ENCODE measurements at places on chromosomes 1 and 21. TPM values are rescaled to one million over a fixed set of nuclear protein-coding genes. Genes with fewer than 3 reads are reported as not detected.

GRCh38 chr1:74729741-74730478 lies 2.9 kb downstream of the CRYZ start:
- H3K27me3 ChIP-seq = no peaks in the 10 kb centered on the region
- H3K4me1 ChIP-seq = peaks cover 28% of the 10 kb centered on the region
- no peak for DNase-seq
- H3K4me3 ChIP-seq = no peak overlapping the region
- H3K36me3 ChIP-seq = peaks cover 30% of the 10 kb centered on the region
- peak overlapping the region; percentile 74 for H3K27ac ChIP-seq

DNA sequence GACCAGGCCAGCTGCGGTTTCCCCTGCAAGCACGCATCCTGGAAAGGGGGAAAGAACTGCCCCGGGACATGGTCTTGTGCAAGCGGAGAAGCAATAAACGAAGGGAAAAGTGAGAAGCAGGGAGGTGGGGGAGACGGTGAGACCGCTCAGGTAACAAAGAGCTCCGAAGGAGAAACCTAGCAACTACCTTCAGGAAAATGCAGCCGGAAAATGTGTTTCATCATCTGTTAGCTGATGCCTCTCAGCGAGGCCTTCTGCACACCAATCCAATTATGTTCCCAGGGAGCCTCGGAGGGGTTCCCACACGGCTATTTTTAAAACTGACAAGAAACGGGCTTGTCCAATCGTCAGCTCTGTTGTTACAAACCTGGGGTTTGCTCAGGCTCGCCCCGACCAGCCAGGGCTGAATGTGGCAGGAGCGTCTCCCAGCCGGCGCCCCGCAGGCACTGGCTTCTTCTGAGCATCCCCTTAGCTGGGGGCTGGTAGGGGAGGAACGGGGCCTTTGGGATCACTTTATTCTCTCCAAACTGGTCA lies 3.4 kb downstream of the RIPK4 start:
- peak overlapping the region; percentile 88 for H3K27ac ChIP-seq
- DNase-seq = no peak
- H3K4me3 ChIP-seq = peak overlapping the region; percentile 55

GRCh38 chr21:32181457-32181856 lies 97.4 kb downstream of the MIS18A start:
- peaks cover 4% of the 10 kb centered on the region for H3K4me1 ChIP-seq
- no peak overlapping the region for H3K27ac ChIP-seq
- H3K27me3 ChIP-seq = peaks cover 34% of the 10 kb centered on the region
- DNase-seq = no peak
- H3K36me3 ChIP-seq = no peaks in the 10 kb centered on the region

GRCh38 chr1:197321811-197322210 lies 53.8 kb downstream of the CRB1 start:
- no peak for DNase-seq
- H3K27me3 ChIP-seq = no peaks in the 10 kb centered on the region
- no peak overlapping the region for H3K27ac ChIP-seq
- peaks cover 4% of the 10 kb centered on the region for H3K4me1 ChIP-seq
- H3K36me3 ChIP-seq = no peaks in the 10 kb centered on the region

DNA sequence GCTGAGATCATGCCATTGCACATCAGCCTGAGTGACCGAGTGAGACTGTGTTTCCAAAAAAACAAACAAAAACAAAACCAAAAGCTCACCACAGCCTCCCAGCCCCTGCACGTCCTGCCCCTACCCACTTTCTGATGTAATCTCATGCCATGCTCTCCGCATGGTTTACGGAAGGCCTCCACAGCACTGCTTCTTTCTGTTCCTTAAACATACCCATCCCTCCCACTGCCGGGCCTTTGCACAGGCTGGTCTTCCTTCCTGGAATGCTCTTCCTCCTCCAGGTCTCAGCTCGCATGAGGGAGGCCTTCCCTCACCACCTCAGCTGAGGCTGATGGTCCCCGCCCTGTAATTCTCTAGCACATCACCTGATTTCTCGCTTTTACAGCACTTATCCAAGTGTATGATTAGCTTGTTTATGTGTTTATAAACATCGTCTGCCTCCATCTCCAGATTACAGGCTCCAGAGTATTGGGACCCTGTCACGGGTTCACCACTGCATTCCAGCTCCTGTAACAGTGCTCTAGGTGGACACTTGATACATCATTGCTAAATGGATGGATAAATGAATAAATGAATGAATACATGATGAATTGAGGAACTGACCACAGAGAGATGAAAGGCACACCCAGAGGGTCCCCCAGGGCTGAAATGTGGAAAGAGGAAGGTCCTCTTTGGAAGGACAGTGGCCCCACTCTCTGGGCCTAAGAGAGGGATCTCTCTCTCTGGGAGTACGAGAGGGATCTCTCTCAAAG lies 22.1 kb downstream of the TCEA3 start:
- no peak overlapping the region for H3K4me3 ChIP-seq
- H3K36me3 ChIP-seq = no peaks in the 10 kb centered on the region
- peaks cover 20% of the 10 kb centered on the region for H3K4me1 ChIP-seq
- peak overlapping the region; percentile 68 for H3K27ac ChIP-seq
- no peak for DNase-seq

DNA sequence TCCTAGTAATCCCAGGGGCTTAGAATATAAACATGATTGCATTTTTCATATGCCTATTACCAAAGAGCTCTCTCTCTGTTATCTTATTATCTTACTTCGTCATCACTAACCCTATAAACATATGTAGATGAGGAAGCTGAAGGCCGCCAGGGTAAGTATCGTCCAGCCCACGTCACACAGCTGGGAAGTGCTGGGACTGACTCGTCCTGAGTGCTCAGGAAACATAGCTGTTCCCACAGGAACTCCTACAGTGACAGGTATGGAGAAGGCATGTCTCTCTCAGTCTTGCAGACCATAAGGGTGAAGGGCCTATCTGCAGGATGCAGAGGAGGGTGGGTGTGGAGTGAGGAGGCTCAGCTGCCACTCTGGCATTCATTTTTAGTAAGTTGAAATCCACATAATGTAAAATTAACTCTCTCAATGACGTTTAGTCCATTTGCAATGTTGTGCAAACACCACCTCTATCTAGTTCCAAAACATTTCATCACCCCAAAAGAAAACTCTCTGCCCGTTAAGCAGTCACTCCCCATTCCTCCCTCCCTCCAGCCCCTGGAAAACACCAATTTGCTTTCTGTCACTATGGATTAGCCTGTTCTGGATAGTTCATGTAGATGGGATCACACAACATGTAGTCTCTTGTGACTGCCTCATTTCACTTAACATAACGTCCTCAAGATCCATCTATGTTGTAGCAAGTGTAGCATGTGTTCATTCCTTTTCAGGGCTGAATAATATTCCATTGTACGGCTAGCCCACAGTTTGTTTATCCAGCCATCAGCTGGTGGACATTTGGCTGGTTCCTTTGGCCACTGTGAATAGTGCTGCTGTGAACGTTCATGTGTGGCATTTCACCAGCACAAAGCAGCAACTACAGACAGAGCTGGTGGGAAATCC lies 68.3 kb downstream of the TCP10L start:
- no peak overlapping the region for H3K27ac ChIP-seq
- no peak overlapping the region for H3K4me3 ChIP-seq
- H3K4me1 ChIP-seq = peaks cover 7% of the 10 kb centered on the region
- no peaks in the 10 kb centered on the region for H3K27me3 ChIP-seq
- no peaks in the 10 kb centered on the region for H3K36me3 ChIP-seq

DNA sequence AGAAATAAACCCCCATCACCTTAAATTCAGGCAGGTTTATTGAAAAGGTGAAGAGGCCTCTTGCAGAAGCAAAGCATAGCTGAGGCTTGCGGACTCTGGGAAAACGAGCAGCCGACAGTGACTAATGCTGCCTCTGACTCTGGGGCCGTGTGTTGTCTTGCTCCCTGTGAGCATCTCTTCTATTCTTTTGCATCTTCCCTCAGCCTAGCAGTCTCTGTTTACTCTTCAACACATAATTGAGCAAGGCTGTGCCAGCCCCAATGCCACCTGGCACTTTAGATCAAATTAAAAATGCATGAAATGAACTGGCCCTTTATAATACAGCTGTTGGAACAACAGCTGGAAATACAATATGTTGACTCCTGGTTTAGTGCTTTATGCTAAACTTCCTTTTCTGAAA lies 18.4 kb upstream of the REG4 start:
- peaks cover 19% of the 10 kb centered on the region for H3K4me1 ChIP-seq
- peak overlapping the region; percentile 70 for H3K27ac ChIP-seq
- H3K4me3 ChIP-seq = no peak overlapping the region
- no peaks in the 10 kb centered on the region for H3K36me3 ChIP-seq
- no peak for DNase-seq

DNA sequence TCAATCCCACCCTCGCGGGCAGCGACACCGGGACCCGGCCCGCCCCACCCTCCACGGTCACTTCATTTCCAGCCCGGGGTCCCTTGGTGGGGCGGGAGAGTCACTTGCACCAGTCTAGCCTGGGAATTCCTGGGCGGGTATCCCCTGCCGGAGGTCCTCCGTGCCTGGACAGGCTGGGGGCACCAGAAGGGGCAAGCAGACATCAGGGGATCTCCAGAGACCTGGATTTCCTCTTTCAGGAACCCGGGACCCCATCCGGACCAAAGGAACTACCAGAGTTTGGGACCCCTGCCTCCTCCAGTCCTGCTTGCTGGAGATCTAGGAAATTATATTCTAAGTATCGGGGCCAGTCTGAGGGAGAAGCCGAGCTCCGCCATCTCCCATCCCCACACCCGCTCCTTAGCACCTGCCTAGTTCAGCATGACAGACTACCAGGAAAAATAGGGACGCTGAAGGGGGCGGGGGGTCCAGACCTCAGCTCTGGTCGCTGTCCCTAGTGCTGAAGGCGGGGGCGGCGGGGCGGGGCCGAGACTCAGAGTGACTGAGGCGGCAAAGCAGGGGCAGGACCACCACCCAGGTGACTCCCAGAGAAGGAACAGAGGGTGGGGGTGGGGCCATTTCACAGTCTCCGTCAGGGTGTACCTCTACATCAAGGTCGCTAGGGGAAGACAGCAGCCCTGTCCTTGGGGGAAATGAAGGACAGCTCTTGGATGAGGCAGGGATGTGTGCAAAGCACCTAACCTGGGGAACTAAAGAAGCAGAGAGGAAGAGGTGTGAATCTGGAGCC lies 832 bp downstream of the HCN3 start:
- peak; percentile 83 for DNase-seq
- peaks cover 16% of the 10 kb centered on the region for H3K4me1 ChIP-seq
- peak overlapping the region; percentile 65 for H3K27ac ChIP-seq
- no peaks in the 10 kb centered on the region for H3K27me3 ChIP-seq
- H3K4me3 ChIP-seq = peak overlapping the region; percentile 76
- H3K36me3 ChIP-seq = peaks cover 7% of the 10 kb centered on the region

DNA sequence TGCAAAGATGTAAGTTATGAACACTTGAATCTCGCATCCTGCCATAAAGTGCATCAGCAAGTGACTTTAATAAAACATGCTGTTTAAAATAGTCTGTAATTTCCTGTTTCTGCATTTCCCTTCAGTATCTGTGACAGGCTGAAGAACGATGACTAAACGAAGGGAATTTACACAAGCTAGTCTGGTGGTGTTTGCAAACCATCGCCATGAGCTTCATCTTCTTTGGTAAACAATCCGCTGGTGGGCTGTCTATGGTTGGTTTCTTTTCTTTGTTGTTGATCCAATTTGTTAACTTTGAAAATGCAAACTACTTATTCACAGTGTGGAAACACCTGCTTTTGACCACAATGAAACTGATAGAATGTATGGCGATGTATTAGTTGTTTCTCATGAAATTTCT lies 13.9 kb downstream of the SERTAD4 start:
- peaks cover 11% of the 10 kb centered on the region for H3K27me3 ChIP-seq
- peaks cover 10% of the 10 kb centered on the region for H3K4me1 ChIP-seq
- no peak for DNase-seq
- peaks cover 5% of the 10 kb centered on the region for H3K36me3 ChIP-seq
- no peak overlapping the region for H3K27ac ChIP-seq
- H3K4me3 ChIP-seq = no peak overlapping the region

GRCh38 chr21:34715518-34715917 lies 46.7 kb downstream of the CLIC6 start:
- H3K36me3 ChIP-seq = no peaks in the 10 kb centered on the region
- peaks cover 7% of the 10 kb centered on the region for H3K27me3 ChIP-seq
- H3K4me1 ChIP-seq = peaks cover 2% of the 10 kb centered on the region
- no peak overlapping the region for H3K4me3 ChIP-seq

- peaks cover 4% of the 10 kb centered on the region for H3K27me3 ChIP-seq
- H3K36me3 ChIP-seq = no peaks in the 10 kb centered on the region
- no peak for DNase-seq
- no peak overlapping the region for H3K27ac ChIP-seq
- H3K4me1 ChIP-seq = peaks cover 10% of the 10 kb centered on the region
These were observed 11.5 kb upstream of the PLA2G5 start for GRCh38 chr1:20058531-20058930.

DNA sequence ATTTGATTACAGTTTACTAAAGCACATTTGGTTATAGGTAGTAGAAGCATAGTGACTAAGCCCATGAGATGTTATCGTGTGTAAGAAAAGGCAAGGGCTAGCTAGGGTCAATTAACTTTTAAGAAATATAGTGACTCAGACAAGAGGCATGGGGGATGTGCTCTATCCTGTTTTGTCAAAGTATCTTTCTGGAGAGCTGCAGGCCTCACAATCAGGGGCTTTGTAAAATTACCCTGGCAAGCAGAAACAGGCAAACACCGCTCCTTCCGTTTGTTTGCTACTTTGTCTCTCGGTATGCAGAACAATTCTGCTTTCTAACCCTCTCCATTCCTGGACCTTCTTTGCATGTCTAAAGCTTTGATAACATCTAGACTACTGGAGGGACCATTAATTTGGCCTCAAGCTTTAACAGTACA lies 26.1 kb upstream of the ZNF697 start:
- peaks cover 33% of the 10 kb centered on the region for H3K4me1 ChIP-seq
- H3K36me3 ChIP-seq = no peaks in the 10 kb centered on the region
- no peak for DNase-seq
- no peaks in the 10 kb centered on the region for H3K27me3 ChIP-seq

DNA sequence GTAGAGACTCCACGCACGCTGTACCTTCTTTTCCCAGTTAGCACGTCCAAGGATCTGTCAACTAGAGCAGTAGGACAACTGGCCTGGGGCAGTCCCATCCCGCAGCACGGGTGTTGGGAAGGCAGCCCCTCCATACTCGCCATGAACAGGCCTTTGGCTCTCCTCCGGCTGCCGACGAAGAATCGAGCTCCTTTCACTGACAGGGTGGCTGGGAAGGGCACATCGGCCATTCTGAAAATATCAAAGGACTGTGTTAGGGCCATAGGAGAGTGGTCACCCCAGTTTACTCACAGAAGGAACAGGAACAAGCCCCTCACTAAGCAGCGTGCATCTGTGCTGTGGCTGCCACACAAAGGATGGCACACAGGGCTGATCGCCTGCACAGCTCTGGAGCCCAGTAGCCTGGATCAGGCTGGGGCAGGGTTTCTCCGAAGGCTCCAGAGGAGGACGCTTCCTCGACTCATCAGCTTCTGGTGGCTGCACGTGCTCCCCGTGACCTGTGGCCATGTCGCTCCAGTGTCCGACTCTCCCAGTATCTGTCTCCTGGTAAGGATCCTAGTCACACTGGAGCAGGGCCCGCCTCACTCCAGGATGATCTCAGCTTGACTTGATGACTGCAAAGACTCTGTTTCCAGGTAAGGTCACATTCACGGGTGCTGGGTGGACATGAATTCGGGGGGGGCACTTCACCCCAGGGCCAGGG lies 8.9 kb downstream of the KRTAP10-1 start:
- H3K27ac ChIP-seq = no peak overlapping the region
- H3K4me3 ChIP-seq = no peak overlapping the region
- no peaks in the 10 kb centered on the region for H3K36me3 ChIP-seq
- no peaks in the 10 kb centered on the region for H3K27me3 ChIP-seq

GRCh38 chr1:2583331-2583791 lies 3.2 kb upstream of the PRXL2B start:
- peak overlapping the region; percentile 57 for H3K27ac ChIP-seq
- H3K4me3 ChIP-seq = no peak overlapping the region
- H3K36me3 ChIP-seq = no peaks in the 10 kb centered on the region
- DNase-seq = no peak
- H3K27me3 ChIP-seq = no peaks in the 10 kb centered on the region

TMPRSS2 gene
- total RNA-seq = 1.3 TPM

GJB5 gene
- total RNA-seq = 0.44 TPM

APCS gene
- not detected for total RNA-seq

DNALI1 gene
- 14.9 TPM for total RNA-seq

SYT6 gene
- 0.29 TPM for total RNA-seq

KPNA6 gene
- 68.7 TPM for total RNA-seq
